ENCODE measurements at places on chromosomes 11 and 22.

- no peak for DNase-seq
These were observed 52.6 kb upstream of the ADA2 start for GRCh38 chr22:17271711-17272451.

- DNase-seq: no peak
These were observed 110.8 kb downstream of the UVRAG start for GRCh38 chr11:75925785-75926164.

DNA sequence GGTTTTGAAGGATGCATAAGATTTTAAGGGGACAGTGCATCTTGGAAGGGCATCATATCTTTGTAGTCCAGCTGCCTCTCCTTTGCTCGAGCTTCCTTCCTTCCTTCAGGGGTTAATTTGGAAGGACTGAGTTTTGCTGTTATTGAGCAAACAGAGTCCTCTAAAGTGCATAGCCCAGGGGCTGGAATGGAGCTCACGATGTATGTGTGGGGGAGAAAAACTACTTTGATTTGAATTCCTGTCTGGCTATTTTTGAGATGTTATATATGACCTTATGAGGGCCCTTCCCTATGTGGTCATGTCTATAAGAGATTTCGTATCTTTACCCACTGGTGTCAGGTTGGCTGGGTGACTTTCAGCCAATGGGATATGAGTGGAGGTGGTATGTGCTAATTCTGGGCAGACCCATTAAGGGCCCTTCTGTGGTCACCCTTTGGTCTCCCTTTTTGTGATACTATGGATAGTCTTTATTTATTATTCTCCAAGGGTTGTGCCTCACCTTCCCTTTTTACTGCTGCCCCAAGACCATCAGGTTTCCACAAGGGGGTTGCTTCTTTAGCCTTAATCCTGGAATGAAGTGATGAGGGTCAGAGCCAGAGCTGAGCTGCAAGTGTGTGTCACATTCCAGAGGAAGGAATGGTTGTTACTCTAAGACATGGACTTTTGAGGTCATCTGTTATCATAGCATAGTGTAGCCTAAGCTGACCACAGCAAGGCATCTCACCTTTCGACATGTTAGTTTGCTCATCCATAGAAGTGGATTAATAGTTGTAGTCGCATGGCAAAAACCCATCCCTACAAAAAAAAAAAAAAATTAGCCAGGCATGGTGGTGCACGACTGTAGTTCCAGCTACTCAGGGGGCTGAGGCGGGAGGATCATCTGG is 54.6 kb downstream of the LRRC74B start:
- DNase-seq: no peak

GRCh38 chr11:34114471-34114870 is 9.0 kb downstream of the NAT10 start:
- no peak for DNase-seq

DNA sequence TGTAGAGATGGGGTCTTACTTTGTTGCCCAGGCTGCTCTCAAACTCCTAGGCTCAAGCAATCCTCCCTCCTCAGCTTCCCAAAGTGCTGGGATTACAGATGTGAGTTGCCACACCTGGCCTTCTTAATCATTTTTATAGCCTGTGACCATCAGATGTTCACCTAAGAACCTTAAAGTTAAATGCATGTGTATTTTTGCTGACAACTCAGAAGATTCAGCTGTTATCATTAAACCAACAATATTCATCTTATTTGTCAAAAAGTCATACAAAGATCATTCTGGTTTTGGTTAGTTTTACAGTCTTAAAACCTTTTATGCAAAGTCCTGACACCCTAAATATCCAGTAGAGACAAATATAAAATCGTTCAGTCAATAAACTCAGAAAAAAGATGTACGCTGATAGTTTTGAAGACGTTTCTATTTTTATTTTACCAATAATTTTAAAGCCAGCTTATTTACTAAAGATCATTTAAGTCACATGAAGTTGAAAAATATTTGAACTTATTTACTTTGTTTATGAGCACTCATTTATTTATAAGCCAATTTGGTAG is 22.2 kb downstream of the CLDN5 start:
- DNase-seq: no peak

DNA sequence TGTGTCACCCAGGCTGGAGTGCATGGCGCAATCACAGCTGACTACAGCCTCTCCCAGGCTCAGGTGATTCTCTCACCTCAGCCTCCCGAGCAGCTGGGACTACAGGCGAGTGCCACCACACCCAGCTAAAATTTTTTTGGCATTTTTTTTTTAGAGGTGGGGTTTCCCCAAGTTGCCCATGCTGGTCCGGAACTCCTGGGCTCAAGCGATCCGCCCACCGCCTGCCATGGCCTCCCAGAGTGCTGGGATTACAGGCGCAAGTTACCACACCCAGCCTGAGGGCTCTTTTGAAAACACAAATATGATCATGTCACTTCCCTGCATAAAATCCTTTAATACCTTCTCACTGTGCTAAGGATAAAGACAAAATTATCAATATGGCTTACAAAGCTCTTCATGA is 88.1 kb downstream of the MAML2 start:
- DNase-seq: no peak

- DNase-seq: no peak
These were observed 12.3 kb downstream of the SLC16A8 start for GRCh38 chr22:38071421-38072321.

- no peak for DNase-seq
These were observed 352.1 kb downstream of the OPCML start for GRCh38 chr11:133180201-133180600.

DNA sequence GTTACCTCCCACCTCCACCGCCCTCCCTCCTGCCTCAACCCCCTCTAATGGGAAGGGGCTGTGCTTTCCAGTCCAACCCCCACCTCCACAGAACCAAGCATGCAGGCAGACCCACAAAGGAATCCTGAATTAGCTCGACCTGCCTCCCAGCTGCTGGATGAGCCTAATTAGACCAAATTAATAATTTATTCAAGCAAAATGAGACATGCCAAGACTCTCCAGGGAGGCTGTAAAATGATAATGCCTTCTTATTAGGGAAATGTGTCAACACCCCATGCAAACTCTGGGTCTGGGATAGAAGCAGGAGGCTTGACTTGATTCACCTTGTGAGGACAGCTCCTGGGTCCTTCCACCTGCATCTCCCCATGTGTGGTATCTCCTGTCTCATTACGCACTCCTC is 59.4 kb upstream of the HMGXB4 start:
- DNase-seq: no peak

- DNase-seq: no peak
These were observed 40.4 kb downstream of the AMPD3 start for GRCh38 chr11:10495464-10495786.

DNA sequence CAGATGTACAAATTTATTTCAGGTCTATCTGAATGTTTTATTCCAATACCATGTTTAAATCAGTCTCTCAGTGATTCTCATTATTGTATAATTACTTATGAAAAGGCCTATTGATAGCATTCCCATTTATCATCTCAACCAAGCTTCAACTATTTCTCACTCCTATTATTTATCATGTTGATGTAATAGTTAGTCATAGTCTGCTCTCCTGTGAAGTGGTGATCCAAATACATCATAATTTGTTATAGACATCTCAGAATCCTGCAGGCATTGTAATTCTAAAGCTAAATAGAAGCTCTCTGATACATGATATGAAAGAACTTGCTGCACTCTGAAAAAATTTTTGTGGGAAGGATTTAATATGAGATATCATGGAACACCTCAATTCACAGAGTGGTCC is 21.8 kb upstream of the OR8G1 start:
- no peak for DNase-seq

- DNase-seq: no peak
These were observed 62.7 kb upstream of the BARX2 start for GRCh38 chr11:129312730-129313503.

DNA sequence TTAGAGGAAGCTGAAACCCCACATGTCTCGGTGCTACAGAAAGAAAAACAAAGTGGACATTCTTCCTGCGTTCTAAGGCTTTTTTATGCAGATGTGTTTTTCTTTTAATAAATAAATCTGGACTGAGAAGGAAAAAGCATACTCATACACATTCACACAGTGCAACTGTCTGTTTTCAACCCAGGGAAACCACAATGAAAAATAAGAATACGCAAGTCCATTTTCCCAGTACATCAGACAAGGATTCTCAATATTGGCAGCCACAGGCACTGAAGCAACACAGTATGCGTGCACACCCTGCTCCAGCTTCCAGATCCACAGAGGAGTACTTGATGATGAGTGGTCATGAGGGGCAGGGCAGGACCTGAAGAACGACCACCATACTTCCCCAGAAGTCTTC is 86.9 kb downstream of the ETS1 start:
- no peak for DNase-seq

DNA sequence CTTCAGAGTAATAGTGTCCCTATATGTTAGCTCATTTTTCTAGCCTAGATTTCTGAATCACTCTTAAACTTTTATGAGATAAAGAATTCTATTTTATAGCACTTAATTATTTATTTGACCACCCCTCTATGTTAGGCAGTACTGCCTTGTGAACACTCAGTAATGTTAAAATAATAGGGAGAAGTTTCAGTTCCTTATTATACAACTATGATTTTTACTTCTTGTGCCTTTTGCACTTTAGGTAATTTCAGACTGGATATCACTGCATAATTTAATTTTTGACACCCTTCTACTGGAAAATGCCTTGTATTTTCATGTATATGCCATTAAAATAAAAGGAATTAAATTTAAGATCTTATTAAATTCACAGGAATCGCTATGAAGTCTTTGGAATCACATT is 3.1 kb downstream of the BCO2 start:
- no peak for DNase-seq

DNA sequence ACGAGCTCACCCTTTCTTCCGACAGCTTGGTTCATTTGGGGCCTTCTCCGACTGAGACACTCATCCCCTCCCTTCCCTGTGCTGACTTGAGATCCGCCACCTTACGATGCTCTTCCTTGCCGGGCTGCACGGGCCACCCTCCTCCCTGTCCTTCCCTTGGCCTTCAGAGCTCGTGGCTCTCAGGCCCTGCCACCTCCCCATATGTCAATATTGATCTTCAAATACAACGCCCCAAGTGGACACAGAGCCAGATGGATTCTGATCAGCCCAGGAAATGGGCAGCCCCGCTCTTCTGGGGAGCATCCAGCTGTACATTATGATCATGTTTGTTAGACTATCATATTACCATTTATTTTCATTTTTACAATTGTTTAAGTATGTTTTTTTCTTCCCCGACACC is 812.8 kb downstream of the TBC1D22A start:
- no peak for DNase-seq

DNA sequence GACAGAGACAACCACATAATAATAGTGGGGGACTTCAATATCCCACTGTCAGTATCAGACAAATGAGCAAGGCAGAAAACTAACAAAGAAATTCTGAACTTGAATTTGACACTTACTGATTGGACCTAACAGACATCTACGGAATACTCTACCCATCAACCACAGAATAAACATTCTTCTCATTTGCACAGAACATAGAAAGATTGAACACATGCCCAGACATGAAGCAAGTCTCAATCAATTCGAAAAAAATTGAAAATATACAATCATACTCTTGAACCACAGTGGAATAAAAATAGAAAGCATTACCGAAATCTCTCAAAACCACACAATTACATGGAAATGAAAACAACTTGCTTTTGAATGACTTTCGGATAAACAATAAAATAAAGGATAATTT is 17.9 kb downstream of the RAB38 start:
- no peak for DNase-seq

GRCh38 chr11:107898270-107898669 is 30.0 kb upstream of the RAB39A start:
- DNase-seq: no peak

GRCh38 chr11:57325735-57326048 is 940 bp upstream of the TNKS1BP1 start:
- DNase-seq: no peak

GRCh38 chr22:27060190-27060589 is 402.8 kb downstream of the MIAT start:
- DNase-seq: no peak

- DNase-seq: peak; percentile 76
These were observed 40.8 kb downstream of the IGLL1 start for GRCh38 chr22:23539135-23539838.

DNA sequence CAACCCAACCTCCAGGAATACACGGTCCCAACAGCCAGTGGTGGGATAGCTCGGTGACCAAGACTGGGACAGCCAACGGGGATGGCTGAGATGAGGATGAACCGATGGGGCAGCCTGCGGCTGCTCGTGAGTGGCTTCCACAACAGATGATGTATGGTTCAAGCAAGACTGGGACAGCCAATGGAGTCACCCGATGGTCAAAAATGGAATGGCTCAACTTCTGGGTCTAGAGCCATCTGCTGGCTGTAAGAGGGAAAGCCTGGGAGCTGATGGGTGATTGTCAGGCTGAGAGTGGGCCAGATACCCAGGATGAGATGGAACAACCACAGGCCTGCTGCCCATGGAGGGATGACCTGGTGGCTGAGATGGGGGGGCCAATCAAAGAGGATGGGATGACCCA is 35.5 kb downstream of the SYT7 start:
- DNase-seq: no peak

DNA sequence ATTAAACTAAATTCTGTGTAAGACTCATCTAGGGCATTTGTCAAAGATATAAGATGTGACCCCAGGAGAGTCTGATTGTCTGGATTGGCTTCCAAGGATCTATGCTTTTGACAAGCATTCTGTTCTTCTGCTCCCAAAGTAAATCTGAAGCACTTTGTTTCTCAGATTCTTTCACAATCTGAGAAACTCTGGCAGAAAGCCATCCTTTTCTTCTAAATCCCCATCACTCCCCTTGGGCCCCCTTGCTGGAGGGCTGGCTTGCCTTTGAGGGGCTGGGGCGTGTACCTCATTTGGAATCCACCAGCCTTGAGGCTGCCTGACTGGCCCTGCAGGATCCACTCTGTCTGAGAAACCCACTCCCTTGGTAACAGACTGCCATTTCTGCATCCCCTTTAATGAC is 173.5 kb upstream of the CTSC start:
- DNase-seq: no peak

- DNase-seq: no peak
These were observed 271.8 kb downstream of the TBC1D22A start for GRCh38 chr22:47034076-47034808.

GRCh38 chr11:19777377-19778102 is 64.9 kb downstream of the NAV2 start:
- no peak for DNase-seq

DNA sequence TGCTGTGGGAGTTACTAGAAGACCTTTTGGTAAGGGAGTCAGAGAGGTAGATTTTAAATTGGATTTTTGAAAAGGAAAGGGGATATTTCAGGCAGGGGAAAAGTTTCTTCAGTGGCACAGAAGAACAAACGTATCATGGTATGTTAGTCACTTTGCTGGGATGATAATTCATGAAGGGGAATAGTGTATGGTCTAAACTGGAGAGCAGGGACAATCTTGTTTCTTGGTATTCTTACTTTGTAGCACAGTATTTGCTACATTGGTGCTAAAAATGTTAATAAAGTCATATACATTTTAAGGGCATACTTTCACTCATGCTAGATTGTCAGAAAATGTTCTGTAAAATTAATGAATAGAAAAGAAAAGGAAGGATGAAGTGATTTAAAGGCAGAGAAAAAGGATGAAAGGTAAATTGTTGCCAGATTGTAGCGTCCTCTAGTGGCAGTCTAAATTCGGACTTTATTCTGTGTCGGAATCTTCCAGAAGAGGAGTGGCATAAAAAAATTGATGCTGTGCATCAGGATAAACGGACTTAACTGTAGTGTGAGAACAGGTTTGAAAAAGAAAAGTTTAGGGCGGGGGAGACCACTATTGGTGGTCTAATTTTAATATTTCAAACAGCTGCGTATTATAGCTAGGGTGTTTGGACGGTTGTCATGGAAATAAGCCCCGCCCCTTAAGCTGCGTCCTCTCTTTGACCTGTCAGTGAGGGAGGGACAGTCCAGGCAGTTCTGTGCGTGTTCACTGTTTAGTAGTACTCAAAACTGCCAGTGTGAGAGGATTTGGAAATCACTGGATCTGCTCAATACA is at the start of gene BCO2:
TSS of gene BCO2 (plus strand) at position 724 of the 810 bp plus-strand sequence. CDS start 90 bp downstream, outside the sequence.
- no peak for DNase-seq

GRCh38 chr11:63879598-63880402 is 37.2 kb downstream of the RCOR2 start:
- no peak for DNase-seq

All from activated naive CD4-positive, alpha-beta T cell treated with anti-CD3 and anti-CD28 coated beads, Interleukin-2, amount 50 U/mL, for 16 hours (primary cell).